ENCODE measurements at places on chromosomes 6 and 20.

DNA sequence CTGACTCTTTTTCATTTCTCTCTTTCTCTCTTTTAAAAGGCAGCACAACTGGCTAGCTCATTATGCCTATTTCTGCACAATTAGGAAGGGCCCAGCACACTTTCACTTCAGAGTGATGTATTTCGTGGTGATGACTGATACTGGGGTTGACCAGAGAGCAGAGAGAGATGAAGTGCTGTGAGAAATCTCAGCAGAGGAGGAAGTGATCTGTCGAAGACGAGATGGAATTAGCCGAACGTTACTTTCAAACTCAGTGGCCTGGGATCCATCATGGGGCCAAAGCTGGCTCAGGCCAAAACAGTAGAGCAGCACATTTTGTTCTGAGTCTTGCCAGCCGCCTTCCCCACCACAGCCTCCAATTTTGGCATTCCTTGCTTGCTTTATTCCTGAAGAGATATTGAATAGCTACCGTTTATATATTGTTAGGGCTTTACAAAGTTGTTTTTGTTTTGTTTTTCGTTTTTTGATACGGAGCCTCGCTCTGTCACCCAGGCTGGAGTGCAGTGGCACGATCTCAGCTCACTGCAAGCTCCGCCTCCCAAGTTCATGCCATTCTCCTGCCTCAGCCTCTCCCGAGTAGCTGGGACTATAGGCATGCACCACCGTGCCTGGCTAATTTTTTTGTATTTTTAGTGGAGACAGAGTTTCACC, 213.2 kb upstream of the ECI2 start:
- DNase-seq: no peak

DNA sequence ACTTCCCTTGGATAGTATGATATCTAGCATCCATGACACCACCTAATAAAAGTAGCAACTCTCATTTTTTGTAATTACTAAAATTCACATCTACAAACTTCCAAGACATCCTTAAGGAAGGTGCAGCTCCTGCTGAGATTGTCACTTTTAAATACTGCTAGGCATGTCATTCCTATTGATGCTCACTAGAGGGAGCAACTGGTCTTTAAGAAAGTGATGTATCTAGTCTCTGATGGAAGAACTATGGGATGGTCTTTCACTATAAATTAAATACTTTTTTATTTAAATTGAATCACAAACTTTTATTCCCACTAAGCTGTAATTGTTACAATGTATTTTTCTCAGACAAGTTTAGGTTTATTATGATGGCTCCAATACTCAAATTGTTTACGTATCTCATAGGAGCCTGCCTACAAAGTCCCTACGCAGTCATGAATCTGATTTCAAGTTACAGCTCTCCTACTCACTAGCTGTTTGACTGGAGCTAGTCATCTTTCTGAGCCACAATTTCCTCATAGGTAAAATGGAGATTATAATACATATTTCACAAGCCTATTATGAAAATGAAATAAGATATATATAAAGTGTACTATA, 8.1 kb upstream of the TSPYL1 start:
- no peak for DNase-seq

DNA sequence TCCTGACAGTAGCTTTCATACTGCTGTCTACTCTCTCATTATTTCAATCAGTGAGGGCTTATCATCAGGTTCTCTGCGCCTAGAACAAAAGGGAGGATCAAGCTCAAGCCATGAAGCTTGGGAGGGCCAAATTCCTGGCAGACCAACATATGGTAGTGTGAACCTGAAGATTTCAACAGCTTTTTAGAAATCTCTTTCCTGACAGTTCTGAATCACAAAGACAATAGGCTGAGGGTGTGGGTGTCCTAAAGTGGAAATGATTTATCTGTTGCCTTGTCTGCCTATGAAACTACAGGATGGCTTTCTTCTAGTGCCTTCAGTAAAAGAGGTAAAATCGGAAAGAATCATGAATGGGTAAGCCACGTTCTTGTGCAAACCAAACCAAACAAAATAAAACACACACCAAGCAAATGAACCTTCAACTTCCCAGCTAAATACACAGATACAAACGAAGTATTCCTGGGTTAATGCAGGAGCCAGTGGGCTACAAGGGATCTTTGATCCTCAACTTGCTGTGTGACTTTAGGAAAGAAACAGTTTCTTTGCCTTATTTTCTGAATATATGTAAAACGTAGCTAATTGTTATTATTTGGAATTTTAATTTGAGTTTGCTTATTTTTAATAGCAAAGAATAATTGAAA, 2.7 kb upstream of the RHAG start:
- DNase-seq: no peak

- no peak for DNase-seq
Measured at GRCh38 chr6:149202952-149203351, 114.6 kb upstream of the TAB2 start.

- no peak for DNase-seq
Measured at GRCh38 chr6:108489699-108490098, 71.0 kb upstream of the FOXO3 start.

DNA sequence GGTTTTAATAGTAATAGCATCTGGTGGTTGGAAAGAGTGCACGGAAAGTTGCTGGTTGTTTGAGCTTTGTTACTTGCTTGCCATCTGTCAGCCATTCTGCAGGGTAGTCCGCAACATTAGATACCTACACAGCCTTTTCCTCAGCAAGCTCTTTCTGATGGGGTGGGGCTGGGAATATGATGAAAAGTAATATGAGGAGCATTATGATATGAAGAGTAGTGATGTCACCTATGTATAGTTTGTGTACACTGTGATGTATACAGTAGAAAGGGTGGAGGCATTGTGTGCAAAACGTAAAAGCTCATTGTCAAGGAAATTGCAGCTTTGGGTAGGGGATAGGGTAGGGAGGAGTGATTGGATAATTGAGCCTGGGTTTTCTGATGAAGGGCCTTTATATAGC, 16.1 kb downstream of the SCAF8 start:
- no peak for DNase-seq

Data from coronary artery (tissue), 2 donors.